H7 (cell line): ENCODE measurements at places on chromosomes 3 and 15. TPM values are rescaled to one million over a fixed set of nuclear protein-coding genes. Genes with fewer than 3 reads are reported as not detected.

DNA sequence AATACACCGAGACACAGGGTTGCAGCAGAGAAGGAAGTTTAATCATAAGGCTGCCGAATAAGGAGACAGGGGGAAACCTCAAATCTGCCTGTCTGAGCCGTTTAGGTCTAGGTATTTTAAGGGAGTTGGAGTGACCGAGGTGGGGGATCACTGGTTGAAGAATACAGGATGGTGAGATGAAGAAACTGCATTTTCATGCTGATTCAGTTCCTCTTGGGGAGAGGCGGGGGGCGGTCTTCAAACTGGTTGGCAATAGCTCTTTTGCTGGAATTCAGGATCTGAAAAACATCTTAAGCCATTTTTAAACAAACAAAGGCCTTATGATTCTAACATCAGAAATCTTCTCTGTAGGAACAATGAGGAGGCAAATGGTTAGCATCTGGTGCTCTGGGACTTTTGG, 699.5 kb upstream of the CFAP20DC start:
- DNase-seq = no peak

THBS1 gene
- 9.9 and 10.1 TPM in 2 replicates for total RNA-seq

DNA sequence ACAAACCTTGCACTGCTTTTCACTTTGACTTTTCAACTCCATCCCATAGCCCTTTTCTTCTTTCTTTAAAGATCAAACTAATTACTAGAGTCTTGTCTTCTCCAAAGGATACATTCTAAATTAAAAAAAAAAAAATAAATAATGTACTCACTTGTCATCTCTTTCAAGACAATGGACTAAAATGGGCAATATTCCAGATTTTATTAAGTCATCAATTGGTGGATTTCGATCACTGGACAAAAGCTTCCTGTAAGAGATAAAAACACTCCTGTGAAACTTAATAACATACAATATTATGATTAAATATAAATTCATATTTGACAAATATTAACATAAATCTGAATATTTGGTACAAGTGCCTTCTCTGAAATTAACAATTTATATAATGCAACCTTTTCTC, 34.1 kb downstream of the KPNA4 start:
- no peak for DNase-seq

GRCh38 chr15:22978691-22979237, 1.4 kb downstream of the CYFIP1 start:
- DNase-seq = peak; percentile 73

DNA sequence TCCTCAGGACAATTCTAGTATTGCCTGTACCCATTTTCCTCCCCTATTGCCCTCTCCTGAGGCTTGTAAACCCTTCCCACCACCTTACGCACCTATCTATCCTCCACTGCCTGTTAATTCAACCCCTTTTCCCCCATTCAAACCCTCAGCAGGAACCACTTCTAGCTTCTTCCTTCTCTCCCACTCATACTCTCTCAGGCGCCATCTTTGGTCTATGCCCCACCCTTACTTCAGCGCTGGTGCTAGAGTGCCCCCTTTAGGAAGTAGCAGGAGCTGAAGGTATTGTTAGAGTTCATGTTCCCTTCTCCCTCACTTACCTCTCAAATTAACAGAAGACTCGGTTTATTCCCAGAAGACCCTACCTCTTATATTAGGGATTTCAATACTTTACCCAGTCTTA, 121.8 kb upstream of the NLGN1 start:
- peak; percentile 22 for DNase-seq

RARRES1 gene
- not detected in 2 replicates for total RNA-seq

ATXN7 gene
- 5.2 and 6.8 TPM in 2 replicates for total RNA-seq

DNA sequence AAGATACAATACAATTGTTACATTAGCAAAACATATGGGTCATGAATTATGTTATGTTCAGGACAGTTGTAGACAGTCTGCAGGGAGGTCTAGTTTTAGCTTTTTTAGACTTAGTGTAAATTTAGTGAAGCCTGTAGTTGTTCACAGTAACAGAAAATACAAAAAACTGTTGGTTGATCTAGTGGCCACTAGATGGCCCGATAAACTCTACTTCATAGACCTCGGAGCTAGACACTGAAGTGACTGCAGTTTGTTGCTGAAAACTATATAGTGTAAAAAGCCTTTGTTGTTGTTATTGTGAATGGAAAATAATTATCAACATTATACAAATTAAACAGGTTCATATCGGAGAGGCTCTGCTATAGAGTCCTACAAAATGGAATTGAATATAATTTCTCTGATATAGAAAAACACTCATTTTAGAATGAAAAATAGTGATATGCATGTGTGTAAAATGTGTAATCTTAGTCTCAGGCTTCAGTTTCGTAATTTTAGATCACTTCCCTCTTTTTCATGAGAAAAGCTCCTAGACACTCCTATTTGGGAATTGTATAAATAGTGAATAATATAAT, 18.3 kb downstream of the MAGEL2 start:
- DNase-seq = peak; percentile 56
